ENCODE measurements at places on chromosomes 7 and 10.

GRCh38 chr7:8356071-8356470 lies 77.3 kb upstream of the NXPH1 start:
- no peak for DNase-seq

GRCh38 chr7:9029681-9030530 lies 596.5 kb downstream of the NXPH1 start:
- no peak for DNase-seq

DNA sequence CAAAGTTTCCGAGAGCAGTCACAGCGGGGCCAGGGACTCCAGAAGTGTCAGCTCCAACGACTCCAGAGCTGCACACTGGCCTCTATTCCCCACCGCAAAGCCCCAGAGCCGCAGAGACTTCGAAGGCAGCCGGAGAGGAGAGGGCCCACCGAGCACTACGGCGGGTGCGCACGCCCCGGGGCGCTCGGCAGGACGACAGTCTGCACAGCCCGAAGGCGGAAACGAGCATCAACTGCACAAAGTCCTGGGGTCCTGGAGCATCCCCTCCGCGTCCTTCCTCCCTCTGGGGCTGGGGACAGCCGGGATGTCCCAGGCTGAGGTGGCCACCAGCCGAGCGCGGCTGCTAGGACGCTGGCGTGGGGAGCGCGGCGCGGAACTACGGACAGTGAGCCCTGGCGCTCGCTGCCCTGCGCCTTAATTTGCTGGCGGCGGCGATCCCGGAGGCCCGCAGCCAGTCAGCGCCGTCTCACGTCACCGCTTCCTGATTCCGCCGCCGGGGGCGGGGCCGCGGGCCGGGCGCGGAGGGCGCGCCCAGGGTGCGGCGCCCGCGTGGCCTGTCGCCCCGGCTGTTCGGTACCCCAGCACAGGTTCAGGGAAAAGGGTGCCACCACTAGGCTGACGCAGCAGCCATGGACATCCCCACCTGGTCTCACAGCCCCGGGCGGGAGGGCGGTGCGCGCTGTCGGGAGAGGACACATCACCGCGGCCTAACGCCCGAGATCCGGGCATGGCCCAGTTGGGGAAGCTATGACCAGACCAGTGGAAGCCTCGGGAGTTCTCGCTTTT lies at the start of gene TBX20:
TSS of gene TBX20 (minus strand) at position 391 of the 786 bp plus-strand sequence. CDS start 480 bp downstream, outside the sequence.
- no peak for DNase-seq

DNA sequence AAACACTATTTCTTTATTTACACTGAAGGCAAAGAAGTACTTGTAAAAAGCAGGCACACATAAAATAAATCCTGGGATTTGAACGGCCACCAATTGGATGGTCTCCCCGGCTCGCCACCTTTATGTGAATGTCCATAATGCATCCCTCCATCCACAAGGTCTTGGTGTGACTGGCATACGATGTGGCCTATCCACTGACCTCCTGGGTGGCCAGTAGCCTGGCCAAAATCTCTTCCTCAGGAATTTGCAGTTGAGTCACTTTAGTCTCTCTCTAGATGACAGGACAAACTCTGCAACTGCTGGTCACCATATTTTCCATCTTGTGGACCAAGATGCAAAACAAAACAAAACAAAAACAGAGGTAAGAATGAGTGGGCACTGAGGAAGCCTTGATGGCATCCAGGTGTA lies 39.1 kb downstream of the CDK1 start:
- DNase-seq, result no peak

DNA sequence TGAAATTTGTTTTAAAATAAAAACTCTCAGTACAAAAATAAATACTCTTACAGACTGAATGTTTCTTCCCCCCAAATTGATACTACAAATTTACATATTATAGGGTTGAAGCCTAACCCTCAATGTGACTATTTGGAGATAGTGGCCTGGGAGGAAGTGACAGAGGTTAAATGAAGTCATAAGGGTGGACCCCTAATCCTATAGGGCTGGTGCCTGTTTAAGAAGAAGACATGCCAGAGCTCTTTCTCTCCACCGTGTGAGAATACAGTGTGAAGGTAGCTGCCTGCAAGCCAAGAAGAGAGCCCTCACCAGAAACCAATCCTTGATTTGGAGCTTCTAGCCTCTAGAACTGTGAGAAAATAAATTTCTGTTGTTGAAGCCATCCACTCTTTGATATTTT lies 67.6 kb downstream of the MCU start:
- no peak for DNase-seq

- DNase-seq, result no peak
Observed at GRCh38 chr10:119391440-119392251, 150.9 kb downstream of the RGS10 start.

DNA sequence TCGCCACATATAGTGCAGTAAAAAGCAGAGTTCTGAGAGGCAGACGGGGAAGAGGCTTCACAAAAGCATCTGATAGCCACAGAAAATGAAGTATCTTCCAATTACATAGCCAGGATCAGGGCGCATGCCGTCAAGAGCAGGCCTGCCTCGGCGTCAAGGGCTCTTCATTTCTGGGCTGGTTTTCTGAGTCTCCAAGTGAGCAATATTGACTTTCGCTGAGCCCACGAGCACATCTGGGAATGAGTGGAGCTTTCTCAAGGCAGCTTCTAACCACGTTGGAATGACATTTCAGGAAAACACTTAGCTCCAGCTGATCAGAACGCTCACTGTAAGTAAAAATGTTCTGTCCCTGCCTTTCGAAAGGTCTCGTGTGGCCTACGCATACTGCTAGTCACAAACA lies 51.9 kb downstream of the CLRN3 start:
- DNase-seq, result no peak

GRCh38 chr7:118629898-118630438 lies 405.5 kb downstream of the ANKRD7 start:
- no peak for DNase-seq

GRCh38 chr7:133564484-133564883 lies 311.6 kb downstream of the EXOC4 start:
- no peak for DNase-seq

- DNase-seq, result no peak
Observed at GRCh38 chr7:142313528-142313927, 55.7 kb upstream of the PRSS58 start.

DNA sequence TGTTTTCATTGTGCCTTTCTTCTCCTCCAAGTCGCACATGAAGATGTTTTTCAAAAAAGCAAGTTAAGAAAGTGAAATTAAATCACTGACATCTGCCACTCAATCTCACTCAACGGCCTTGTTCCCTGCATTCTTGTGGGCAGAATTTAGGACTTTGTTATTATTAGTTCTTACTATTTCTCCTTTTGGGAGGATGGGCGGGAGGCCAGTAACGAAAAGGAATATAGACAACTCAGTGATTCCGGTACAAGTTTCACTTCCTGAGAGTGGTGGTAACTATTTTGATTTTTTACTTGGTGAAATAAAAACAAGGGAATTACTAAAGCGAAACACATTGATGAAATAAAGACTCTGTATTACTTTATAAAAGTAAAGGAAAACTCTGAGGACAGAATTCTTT lies 231.9 kb upstream of the HABP2 start:
- DNase-seq, result no peak

- DNase-seq, result no peak
Observed at GRCh38 chr10:129134371-129134770, 332.7 kb upstream of the MGMT start.

GRCh38 chr10:70935631-70936030 lies 47.3 kb upstream of the PCBD1 start:
- DNase-seq, result no peak

DNA sequence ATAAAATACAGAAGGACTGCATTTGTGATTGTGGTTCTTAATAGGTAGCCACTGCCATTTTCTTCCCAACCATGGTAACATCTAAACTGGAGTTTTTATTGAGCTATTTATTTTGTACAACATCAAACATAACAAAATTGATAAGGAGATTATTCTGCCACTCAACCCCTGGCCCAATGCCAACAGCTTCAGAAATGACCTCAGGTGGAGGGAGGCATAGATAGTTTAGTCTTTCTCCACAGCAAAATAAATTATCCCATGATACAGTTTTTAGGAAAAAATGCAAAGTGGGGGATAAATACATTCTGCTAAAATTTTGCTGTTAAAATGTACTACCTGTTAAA lies 57.6 kb downstream of the LRRTM3 start:
- DNase-seq, result no peak

- DNase-seq, result no peak
Observed at GRCh38 chr7:82740246-82740848, 296.8 kb upstream of the CACNA2D1 start.

DNA sequence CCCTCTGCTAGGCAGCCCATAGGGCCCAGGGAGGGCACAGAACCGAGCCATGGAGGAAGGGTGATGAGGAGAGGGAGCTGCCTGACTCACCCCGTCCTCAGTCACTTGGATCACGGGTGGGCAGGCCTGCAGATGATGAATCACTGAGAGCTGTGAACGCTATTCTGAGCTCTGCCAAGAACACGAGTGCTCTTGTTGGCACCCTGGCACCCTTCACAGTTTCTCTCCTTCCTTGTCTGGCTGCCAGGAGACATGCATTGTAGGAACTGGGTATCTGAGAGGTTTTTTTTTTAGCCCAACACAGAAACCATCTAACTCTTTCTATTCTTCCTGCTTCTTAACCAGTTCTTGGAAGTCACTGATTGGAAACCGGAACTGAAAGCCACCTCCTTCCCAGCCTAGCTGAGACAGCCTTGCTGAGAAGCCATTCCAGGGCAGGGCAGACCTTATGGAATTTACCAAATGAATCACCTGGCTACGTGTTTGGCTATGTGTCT lies 82.1 kb downstream of the SLC37A3 start:
- no peak for DNase-seq

- DNase-seq, result no peak
Observed at GRCh38 chr10:125779403-125780327, 4.0 kb upstream of the MMP21 start.

DNA sequence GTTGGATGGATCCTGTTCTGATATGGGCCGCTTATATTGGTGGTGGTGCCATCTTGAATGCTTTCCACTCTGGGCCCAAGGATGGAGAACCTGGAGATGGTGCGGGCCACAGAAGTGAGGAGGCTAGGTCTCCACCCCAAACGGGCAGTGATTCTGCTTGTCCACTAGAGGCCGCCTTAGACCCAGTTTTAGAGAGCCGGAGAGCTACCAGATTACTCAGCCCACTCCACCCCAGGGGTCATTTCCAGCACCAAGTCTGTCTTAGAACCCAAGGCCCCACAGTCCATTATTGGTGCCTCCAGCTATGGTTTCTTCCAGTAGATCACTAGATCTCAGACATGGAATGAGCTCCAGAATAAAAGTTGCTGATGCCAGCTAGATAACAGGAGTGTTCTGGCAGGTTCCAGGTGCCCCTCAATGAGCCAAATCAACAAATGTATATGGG lies 11.8 kb upstream of the CAMK2G start:
- DNase-seq, result peak; percentile 38

DNA sequence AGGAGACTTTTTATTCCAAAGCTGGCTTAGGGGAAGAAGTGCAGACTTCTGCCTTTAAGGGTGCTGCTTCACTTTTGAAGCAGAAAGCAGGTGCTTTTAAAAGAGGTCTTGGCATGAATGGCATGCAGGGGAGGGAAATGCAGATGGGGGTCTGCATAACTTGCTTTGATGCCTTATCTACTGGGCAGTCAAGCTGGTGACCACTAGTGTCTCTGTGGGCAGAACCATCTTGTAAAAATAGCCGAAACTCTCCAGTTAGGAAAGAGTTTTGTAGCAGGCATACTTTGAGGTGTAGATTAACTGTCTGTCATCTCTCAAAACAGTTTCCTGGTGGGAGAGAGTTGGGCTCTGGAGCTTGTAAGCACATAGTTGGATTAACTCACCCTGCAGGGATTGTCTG lies 9.9 kb upstream of the CTNNA3 start:
- DNase-seq, result no peak

DNA sequence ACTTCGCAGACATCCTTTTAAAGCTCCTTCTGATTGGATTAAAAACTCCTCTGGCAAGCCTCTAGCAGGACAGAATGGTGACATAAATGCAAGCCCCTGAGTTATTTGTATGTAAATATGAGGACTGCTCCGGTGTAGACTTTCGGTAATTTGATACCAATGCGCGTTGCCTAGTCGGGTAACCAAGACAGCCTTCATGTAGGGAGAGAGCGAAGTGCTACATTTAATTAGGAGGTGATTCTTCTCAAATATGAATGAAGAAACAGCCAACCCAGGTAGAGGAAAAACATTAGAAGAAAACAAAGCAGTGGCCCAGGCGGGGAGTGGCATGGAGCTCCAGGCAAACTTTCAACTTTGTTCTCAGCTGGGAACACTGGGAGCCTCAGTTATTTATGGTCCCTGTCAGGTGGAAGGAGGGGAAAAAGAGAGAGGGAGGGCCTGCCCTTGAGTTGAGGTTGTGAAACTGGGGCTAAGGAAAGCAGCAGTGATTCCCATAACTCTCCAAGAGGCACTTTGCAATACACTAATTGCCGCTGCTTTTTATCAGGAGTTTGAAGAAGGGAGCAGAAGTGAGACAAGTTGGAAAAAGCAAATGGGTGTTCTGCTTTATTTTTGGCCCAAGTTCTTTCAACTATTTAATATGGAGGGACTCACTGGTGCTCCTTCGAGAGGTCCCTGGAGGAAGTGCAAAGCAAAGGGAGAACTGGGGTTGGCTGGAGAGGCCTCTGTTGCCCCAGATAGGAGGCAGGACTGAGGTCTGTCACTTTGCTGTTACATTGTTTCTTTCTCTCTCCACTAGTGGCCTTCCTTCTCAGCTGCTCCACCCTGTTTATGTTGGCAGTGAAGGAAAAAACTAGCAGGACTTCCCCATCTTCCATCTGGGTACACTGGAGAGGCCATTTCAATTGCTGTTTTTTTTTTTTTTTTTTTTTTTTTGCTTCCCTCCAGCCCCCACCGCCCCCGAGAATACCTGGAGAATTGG lies 234.6 kb upstream of the CCDC6 start:
- no peak for DNase-seq

DNA sequence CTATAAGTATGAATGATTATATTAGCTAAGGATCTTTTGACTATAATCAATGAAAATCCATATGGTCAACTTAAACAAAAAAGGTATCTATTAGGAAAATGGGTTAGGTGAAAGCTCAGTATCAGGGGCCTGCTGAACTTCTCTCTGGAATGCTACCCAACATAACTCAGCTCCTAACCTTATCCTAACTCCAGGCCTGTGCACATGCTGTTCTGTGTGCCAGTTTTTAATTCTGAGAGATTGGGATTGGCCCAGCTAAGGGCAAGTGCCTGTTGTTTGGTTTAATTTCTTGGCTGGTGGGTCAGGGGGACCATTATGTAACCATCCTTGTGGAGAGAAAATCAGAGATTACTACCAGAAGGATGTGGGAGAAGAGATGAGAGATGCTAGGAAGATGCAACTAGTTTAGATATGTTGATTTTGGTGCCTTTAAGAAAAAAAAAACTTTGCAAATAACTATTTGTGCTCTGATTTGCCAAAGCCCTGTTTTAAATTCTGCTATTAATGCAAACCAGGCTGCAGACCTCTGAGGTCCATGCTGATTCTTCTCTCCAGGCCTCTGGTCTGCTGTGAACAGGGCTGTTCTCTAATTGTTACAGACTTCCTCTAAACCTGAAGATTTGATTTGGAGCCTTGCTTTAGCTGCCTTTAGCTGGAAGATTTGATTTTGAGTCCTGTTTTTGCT lies 23.9 kb upstream of the HDAC9 start:
- DNase-seq, result no peak

DNA sequence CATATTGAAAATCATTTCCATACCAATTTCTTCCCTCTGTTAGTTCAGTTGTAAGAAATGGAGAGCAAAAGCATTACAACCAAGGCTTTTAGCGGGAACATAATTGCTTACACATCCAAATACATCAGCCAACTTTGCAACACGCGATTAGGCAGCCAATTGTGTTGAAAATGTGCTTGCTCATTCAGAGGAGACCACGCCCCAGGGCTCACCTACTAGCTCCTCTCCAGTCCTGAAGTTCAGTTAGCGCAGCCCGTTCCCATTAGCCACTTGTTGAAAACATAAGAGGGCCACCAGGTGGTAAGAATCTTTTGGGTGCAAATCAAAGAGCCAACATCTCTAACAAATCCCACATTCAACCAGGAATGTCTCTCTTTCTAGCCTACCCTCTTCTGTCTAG lies 213.2 kb upstream of the MDFIC start:
- DNase-seq, result no peak
